Osteoblast (primary cell): ENCODE measurements at places on chromosomes 5 and 9. TPM values are rescaled to one million over a fixed set of nuclear protein-coding genes. Genes with fewer than 3 reads are reported as not detected.

Gene PCDHGB7
- total RNA-seq = 18.5 and 19.2 TPM in 2 replicates

Gene CYLC2
- total RNA-seq = not detected in 2 replicates

Gene MEIKIN
- not detected in 2 replicates for total RNA-seq

Gene SEMA5A
- 42.3 and 47.1 TPM in 2 replicates for total RNA-seq

Gene CCNO
- total RNA-seq = 1.4 and 2.1 TPM in 2 replicates

Gene TMEM252
- total RNA-seq = not detected in 2 replicates

Gene TIMD4
- total RNA-seq = not detected in 2 replicates

Gene PLAC8L1
- total RNA-seq = not detected in 2 replicates

Gene MYOT
- not detected in 2 replicates for total RNA-seq

Gene GRM6
- total RNA-seq = not detected in 2 replicates

Gene STKLD1
- total RNA-seq = 0.72 and 1.2 TPM in 2 replicates

Gene PTGDS
- 37.4 and 57.9 TPM in 2 replicates for total RNA-seq

Gene REEP2
- total RNA-seq = 1.5 and 2.2 TPM in 2 replicates

Gene MAN2A1
- total RNA-seq = 69.5 and 81.8 TPM in 2 replicates

Gene GPR151
- not detected in 2 replicates for total RNA-seq

Gene CTXN3
- not detected in 2 replicates for total RNA-seq

Gene IL3
- not detected in 2 replicates for total RNA-seq

Gene BTNL3
- total RNA-seq = not detected in 2 replicates

Gene ZFP2
- 1.2 and 1.4 TPM in 2 replicates for total RNA-seq

Gene PARP8
- total RNA-seq = 22.1 and 30.8 TPM in 2 replicates

Gene PCDHA7
- 0.59 and 0.72 TPM in 2 replicates for total RNA-seq

Gene FAM221B
- not detected in 2 replicates for total RNA-seq

Gene NUDT2
- 15.2 and 18.3 TPM in 2 replicates for total RNA-seq

Gene KIAA0825
- total RNA-seq = 8.0 and 10.0 TPM in 2 replicates

Gene CKS2
- 17.0 and 18.6 TPM in 2 replicates for total RNA-seq

Gene FAM78A
- total RNA-seq = 0.36 and 0.59 TPM in 2 replicates
